ENCODE measurements at places on chromosomes 13 and 19.

DNA sequence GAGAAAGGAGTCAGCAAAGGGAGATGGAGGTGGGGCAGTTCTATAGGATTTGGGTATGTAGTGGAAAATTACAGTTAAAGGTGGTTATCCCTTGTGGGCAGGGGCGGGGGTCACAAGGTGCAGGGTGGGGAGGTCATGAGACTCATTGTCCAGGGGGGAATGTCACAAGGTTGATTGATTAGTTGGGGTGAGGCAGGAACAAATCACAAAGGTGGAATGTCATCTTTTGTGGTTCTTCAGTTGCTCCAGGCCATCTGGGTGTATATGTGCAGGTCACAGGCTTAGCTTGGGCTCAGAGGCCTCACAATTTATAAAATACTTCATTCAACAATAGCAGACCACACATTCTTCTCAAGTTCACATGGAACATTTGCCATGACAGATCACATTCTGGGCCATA lies 109.6 kb downstream of the ATP11A start:
- no peak for DNase-seq

- peak; percentile 80 for DNase-seq
Measured at GRCh38 chr13:50529154-50529882, 314.2 kb downstream of the DLEU7 start.

GRCh38 chr19:34639491-34640085 lies 37.4 kb downstream of the SCGB2B2 start:
- DNase-seq, result peak; percentile 78

DNA sequence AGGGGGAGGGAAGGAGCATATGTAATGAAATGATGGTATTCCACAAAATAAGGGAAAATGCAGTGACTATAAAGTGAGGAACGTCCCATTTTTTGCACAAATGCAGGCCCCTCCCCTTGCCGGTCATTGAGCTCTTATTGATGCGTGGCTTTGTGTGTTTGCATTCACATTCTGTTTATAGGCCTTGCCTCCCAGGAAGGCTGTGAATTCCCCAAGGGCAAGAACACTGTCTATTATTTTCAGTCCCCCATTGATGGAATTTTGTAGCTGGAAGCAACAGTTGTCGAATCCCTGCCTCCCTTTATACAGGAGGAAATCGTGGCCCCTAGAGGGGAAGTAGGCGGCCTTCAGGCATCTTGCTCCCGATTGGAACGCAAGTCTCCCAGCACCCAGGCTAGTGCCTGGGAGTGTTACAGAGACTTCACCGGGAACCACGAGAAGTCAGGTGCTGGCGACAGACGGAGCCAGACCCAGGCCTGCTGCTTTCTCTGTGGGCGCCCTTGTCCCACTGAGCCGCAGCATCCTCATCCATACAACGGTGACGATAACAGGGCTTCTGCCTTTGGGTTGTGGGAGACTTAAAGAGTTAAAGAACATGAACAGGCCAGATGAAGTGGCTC lies 6.9 kb downstream of the SBSN start:
- DNase-seq, result no peak

GRCh38 chr19:30676990-30677679 lies 305.0 kb downstream of the ZNF536 start:
- no peak for DNase-seq

DNA sequence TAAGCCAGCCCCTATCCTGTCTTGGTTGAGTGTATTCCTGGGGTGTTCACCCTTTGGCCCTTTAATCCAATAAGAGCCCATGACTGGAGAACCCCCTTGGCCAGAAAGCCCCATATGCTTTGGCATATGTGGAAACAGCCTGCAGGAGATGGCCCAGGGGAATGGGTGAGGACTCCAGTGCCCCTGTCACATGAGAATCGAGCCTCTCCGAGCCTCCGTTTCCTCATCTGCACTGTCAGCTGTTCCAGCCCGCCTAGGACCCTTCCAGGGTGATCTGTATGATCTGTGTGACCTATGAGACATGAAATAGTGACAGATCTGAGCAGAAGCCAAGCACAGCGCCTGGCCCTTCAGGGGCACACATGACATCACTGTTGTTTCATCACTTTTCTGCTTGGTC lies 300.7 kb downstream of the ZNF536 start:
- no peak for DNase-seq

DNA sequence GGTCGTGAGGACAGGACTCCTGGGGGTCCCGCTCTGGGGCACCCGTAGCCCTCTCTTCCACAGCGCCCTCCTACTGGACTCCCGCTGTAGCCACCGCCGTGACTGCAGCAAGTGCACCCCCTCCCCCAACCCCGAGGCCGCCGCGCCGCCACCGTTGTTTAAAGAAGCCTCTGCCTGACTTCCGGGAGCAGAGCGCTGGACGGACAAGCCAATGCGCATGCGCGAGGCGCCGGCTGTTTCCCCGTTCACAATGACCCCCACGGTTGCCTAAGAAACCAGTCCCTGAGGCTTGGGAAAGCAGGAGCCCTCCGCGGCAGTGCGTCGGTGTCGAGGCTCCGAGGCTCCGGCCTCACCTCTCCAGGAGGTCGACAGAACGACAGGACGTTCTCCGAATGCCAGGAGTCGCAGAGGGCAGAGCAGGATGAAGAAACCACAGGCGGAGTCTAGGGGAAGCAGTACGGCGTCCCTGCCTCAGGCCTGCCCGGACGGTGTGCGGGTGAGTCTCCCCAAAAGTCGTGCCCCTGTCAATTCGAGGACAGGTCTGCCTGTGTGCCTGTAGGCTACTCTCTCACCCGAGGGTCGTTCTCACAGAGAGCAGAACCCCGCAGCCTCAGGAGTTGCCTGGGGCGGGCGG lies 70.5 kb upstream of the ZNF420 start:
- DNase-seq, result peak; percentile 76

GRCh38 chr13:73851104-73851503 lies 283.1 kb downstream of the KLF12 start:
- no peak for DNase-seq

DNA sequence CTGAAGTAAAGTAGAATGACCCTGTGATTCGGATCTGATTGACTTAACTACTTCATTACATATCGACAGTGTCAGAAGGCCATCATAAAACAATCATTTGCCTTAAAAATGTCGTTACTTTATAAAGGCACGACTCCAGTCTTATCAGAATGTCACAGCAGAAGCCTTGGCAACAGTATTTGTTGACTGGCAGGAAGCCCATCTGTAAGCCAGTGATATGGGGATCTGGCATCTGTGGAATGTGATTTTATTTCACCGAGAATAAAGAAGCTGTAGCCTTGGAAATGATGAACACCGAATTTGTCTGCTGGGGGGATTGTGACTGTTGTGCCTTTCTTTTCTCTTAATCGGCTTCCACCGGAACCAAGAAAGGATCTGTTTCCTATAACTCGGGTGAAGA lies 362.5 kb downstream of the TDRD3 start:
- DNase-seq, result peak; percentile 15

- no peak for DNase-seq
Measured at GRCh38 chr19:30877661-30878113, 471.5 kb downstream of the TSHZ3 start.

DNA sequence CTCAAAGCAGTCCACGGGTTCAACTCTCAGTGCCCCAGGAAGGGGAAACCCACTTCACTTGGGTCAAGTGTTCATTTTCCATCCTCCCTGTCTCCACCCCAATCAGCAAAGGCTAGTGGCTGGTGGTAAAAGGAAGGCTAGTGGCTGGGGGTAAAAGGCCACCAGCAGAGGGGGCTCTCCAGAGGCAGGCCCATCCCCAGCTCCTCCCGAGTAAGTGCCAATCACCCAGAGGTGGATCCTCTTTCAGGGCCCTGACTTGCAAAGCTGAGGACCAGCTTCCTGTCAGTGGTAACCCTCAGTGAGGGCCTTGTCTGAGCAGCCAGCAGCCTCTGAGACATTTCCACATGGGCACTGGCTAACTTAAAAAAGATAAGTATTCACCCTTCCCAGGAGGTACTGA lies 22.0 kb upstream of the TPT1 start:
- DNase-seq, result no peak

DNA sequence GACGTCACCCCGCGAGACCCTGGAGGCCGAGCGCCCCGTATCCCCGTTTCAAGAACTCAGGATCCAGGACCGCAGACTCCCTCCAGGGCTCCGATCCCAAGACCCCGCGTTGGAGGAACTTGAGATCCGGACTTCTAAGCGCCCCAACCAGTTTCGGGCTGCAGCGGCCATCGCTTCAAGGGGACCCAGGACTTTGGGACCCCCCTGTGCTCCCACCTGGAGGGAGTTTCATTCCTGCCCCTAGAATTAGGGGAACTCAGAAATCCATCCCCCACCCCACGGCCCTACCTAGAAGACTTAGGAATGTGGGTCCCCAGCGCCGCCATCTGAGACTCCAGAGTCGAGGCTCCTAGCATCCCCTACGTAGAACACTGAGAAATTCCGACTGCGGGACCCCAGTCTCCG lies 400 bp downstream of the PLEKHG2 start:
- DNase-seq, result no peak

DNA sequence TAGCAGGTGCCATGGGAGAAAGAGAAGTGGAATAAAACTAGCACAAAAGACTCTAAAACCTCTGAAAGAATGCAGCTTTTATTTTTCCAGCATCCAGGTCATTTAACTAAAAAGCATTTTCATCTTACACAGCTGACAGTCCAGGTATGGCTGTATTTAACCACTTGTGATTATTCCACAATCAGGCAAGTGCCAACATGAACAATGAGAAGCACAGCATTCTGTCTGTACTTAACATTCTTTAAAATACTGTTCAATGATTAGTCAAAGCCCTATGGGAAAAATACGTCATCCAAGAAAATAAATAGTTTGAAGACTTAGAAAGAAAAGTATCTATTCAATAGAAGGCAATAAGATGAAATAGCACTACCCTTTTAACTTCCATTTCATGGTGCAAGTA lies 246.9 kb downstream of the LIG4 start:
- no peak for DNase-seq

GRCh38 chr13:113275387-113275786 lies 21.7 kb upstream of the LAMP1 start:
- no peak for DNase-seq

- no peak for DNase-seq
Measured at GRCh38 chr13:113506871-113507388, 16.4 kb upstream of the DCUN1D2 start.
